ENCODE measurements at places on chromosomes 1 and 21. TPM values are rescaled to one million over a fixed set of nuclear protein-coding genes. Genes with fewer than 3 reads are reported as not detected.

Gene BRDT
- total RNA-seq = not detected

Gene PSMD4
- 258 TPM for total RNA-seq

Gene BTBD8
- total RNA-seq = 0.90 TPM

Gene CELA2B
- total RNA-seq = not detected

Gene WNT2B
- total RNA-seq = not detected

Gene KLF17
- not detected for total RNA-seq

Gene NR5A2
- not detected for total RNA-seq

Gene HMCN1
- total RNA-seq = under 0.01 TPM

Gene RORC
- total RNA-seq = 1.3 TPM

Gene ZNF326
- total RNA-seq = 26.4 TPM

Gene SPRR2B
- total RNA-seq = not detected

Gene DEDD
- total RNA-seq = 42.4 TPM

Gene FALEC
- total RNA-seq = not detected

Gene GPR157
- total RNA-seq = 3.2 TPM

Gene LRRC53
- total RNA-seq = not detected

Gene TRNAU1AP
- 42.9 TPM for total RNA-seq

Gene VWA1
- 1.2 TPM for total RNA-seq

Gene LDLRAD1
- total RNA-seq = not detected

Gene CNN3
- total RNA-seq = 4.1 TPM

Gene OR2T11
- total RNA-seq = not detected

Gene DMBX1
- not detected for total RNA-seq

Gene CREG1
- total RNA-seq = 12.6 TPM

Gene RNU1-4
- 1,003 TPM for total RNA-seq

Gene HECTD3
- 29.9 TPM for total RNA-seq

Gene LCE3B
- not detected for total RNA-seq

Gene RHD
- not detected for total RNA-seq

Gene HES5
- total RNA-seq = 0.21 TPM

Gene S100A4
- total RNA-seq = 125 TPM

Gene GUCA2A
- total RNA-seq = not detected

Gene TTC39A
- total RNA-seq = 0.21 TPM

Gene CLEC20A
- total RNA-seq = not detected

Gene RASSF5
- total RNA-seq = 198 TPM

Gene KDM5B
- total RNA-seq = 20.3 TPM

Gene UBE2U
- total RNA-seq = not detected

Gene PGBD5
- not detected for total RNA-seq

Gene PDE4B
- 32.2 TPM for total RNA-seq

Gene ANKRD65
- not detected for total RNA-seq

Gene BACE2
- total RNA-seq = 0.32 TPM

Gene PRKAA2
- total RNA-seq = not detected

Gene HPDL
- 52.1 TPM for total RNA-seq

Gene PDIK1L
- 15.7 TPM for total RNA-seq

Gene RBP7
- not detected for total RNA-seq

Gene C8A
- not detected for total RNA-seq

Gene THBS3
- 8.7 TPM for total RNA-seq

Gene MCOLN2
- 101 TPM for total RNA-seq

Gene SPRR2D
- total RNA-seq = not detected

Gene LAMB3
- total RNA-seq = 2.4 TPM

Gene EXO1
- total RNA-seq = 81.1 TPM
